ENCODE measurements at places on chromosomes 6 and 20.

GRCh38 chr6:33249732-33250630 is 21.7 kb downstream of the VPS52 start:
- DNase-seq, result no peak

- no peak for DNase-seq
Observed at GRCh38 chr6:27771235-27771634, 141.0 kb downstream of the OR2B2 start.

- no peak for DNase-seq
Observed at GRCh38 chr6:132506869-132507808, 5.8 kb downstream of the STX7 start.

DNA sequence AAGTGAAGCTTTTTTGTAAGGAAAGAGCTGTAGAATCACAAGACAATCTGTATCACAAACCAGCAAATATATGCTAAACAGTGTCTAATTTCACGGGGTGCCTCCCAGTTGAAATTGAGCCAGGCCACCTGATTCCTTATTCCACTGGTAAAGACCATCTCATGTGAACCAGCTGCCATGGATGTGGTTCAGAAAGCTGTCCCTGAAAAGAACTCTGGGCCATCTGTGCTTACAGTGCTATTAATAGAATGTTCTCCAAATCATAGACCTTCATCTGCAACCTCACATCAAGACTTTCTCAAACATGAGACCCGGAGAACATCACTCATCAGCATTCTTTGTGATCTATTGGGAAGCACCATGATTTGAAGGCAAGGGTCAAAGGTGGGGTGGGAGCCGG is 89.7 kb downstream of the FBXO5 start:
- no peak for DNase-seq

- no peak for DNase-seq
Observed at GRCh38 chr20:31547720-31548298, 33.6 kb downstream of the HM13 start.

DNA sequence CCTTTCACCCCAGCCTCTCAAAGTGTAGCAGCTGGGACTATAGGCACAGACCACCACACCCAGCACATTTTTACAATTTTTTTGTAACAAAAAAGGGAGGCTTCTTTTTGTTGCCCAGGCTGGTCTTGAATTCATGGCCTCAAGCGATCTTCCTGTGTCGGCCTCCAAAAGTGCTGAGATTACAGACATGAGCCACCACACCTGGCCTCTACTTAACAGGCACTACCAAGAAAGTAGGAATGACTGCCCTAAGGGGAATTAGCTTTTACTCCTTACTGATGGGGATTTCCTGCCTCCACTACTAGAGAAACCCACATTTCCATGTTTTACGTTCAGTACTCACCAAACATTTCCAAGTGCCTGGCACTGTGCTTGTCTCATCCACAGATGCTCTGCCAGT is 109.6 kb downstream of the CARMIL1 start:
- DNase-seq, result no peak

DNA sequence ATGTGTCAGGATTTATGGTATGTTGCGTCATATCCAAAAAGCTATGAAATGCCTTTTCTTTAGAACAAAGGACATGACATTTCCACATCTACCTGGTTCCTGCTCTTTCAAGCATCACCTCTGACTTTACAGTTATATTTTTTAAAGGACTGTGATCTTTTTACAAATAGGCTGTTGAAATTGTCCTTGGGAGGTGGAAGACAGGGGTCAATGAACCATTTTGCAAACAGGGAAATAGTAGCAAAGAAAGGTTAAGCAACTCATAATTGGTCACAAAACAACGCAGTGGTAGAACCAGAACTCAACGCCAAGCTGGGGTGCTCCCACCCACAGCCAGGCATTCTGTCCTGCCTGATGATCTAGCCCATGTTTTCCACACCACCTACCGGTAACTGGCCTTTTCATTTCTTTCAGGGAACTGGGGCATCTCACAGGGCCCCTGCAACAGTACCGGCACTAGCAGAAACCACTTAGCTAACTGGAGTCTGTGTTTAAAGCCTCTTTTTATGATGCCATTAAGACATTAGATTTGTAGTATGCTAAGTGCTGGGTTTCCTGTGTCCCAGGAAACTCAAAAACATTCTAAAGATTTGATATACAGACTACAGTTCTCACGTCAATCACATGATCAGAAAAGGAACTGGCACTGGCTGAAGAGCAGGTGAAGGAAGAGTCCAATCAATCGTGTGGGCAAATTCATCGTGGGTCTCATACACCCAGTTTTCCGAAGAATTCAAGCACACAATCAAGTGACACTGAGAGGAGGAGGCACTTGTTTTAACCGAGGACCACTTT is 13.9 kb downstream of the ZNF217 start:
- DNase-seq, result peak; percentile 21

DNA sequence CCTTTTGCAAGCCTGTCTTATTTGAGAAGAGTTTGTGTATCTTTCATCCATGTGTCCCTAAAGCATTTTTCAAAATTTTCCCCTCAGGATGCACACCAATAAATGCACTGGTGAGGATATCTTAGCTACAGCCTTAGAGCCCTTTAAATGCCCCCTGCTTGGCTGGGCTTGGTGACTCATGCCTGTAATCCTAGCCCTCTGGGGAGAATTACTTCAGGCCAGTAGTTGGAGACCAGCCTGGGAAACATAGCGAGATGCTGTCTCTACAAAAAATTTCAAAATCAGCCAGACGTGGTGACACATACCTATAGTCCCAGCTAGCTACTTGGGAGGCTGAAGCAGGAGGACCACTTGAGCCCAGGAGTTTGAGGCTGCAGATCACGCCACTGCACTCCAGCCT is 33.8 kb upstream of the PLCB4 start:
- DNase-seq, result no peak

GRCh38 chr6:159984268-159984786 is 15.4 kb downstream of the IGF2R start:
- no peak for DNase-seq

All from T-cell (primary cell).